ENCODE measurements at places on chromosomes 3 and 15.

- DNase-seq: no peak
Measured at GRCh38 chr3:177820683-177821316, 623.5 kb upstream of the TBL1XR1 start.

DNA sequence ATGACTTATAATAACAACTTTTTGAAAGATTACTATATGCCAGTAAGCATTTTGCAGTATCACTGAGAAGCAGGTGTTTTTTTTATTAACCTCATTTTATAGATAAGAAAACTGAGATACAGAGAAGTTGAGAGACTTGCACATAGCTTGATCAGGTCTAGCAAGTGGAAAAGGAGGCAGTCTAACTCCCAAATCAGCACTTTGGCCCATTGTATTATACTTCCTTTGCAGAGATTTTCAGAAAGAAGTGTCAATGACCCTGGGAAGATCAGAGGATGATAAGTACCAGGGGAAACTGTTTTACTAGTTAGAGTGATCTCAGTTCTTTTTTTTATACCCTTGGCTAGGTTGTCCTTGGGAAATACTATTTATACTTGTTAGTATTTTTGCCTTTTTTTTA, 358.7 kb downstream of the SQOR start:
- no peak for DNase-seq

DNA sequence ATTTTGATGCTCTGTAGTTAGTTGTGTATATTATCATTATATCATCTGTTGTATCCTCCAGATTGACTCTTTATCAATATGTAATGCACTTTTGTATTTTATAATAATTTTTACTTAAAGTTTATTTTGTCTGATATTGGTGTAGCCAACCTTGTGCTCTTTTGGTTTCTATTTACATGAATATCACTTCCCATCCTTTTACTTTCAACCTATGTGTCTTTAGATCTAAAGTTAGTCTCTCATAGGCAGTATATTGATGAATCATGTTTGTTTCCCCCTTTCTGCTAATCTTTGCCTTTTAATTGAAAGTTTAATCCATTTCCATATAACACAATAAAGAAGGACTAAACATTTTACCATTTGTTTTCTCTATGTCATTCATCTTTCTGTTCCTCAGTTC, 28.1 kb upstream of the CD200R1L start:
- no peak for DNase-seq

DNA sequence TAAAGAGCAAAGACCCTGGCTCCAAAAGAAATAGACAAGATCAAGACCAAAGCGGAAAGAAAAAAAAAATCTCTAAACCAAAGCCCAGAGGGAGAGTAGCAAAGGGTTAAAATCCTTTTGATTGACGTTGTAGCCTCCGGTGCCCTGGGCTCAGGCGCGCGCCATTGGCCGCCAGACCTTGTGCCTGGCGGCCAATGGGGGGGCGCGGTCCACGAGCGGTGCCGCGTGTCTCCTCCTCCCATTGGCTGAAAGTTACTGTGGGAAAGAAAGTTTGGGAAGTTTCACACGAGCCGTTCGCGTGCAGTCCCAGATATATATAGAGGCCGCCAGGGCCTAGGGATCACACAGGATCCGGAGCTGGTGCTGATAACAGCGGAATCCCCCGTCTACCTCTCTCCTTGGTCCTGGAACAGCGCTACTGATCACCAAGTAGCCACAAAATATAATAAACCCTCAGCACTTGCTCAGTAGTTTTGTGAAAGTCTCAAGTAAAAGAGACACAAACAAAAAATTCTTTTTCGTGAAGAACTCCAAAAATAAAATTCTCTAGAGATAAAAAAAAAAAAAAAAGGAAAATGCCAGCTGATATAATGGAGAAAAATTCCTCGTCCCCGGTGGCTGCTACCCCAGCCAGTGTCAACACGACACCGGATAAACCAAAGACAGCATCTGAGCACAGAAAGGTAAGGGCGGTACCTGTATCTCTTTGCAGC, at the start of gene HES1:
HES1 (plus strand) TSS at position 343 of the 713 bp plus-strand sequence; CDS start at position 576, 233 bp downstream.
- peak; percentile 95 for DNase-seq

GRCh38 chr15:59364248-59364647, 8.4 kb downstream of the MYO1E start:
- DNase-seq: no peak

DNA sequence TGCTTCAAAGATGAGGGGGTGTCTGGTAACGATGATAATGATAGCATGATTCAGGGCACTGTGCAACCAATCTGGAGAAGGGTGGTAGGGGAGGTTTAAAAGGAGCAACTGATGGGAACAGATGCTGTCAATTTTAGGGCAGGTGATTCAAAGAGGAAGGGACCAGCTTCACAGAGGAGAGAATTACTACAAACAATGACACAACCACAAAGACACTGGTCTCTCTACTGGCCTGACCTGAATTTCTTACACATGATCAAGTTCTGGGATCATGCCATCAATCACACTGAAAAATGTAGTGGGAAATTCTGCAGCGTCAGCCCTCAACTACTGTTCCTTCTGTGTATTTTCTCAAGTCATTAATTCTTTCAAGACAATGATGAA, 2.6 kb upstream of the CDV3 start:
- no peak for DNase-seq

GRCh38 chr3:55720614-55721013, 233.5 kb upstream of the WNT5A start:
- DNase-seq: no peak

GRCh38 chr3:196115678-196116083, 33.8 kb upstream of the TFRC start:
- DNase-seq: no peak

- no peak for DNase-seq
Measured at GRCh38 chr3:133461291-133461690, 61.4 kb downstream of the BFSP2 start.

DNA sequence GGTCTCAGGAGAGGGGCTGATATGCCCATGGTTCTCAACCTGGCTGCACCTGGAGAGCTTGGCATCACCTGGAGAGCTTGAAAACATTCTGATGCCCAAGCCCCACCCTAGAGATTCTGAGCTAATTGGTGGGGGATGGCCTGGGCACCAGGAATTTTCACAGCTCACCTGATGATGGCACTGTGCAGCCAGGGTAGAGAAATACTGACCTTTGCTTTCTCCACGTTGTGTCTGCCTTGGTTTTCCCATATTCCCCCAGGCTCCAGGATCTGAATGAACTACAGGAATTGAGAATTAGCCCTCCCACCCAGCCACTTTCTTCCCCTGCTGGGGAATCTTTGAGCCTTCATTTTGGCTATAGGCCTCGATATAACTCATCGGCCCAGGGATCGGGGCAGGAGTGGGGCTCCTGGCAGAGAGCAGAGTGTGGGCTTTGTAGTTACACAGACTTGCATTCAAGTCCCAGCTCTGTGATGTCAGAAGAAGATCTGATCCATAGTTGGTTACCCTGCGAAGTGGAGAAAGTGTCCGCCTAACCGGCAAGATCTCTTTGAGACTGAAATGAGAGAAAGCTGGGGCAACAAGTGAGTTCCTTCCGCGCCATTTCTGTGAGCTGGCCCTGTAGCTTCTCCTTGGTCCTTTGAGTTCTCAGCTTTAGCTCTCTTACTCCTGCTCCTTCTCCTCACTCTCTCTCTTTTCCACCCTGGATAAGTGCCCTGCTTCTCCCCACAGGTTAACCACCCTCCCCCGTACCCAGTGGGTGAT, 33.1 kb upstream of the UBE2Q2 start:
- DNase-seq: peak; percentile 48

DNA sequence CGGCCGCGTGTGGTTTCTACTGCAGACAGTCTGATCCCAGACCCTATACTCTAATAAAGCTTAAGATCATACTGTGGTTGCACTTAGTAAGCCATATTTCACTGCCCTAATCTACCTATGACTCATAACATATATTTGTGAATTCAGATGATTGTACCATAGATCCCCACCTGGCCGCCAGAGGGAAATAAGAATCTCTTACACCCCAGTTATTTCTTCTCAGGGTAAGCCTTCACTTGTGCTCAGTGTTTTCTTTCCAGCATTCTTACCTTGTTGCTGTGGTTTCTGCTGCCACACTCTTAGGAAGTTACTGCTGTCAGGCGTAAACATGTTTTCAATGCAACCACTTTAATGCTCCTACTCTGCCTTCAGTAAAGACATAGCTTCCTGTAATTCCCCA, 105.9 kb downstream of the B3GALNT1 start:
- peak; percentile 21 for DNase-seq

GRCh38 chr3:72436863-72437592, 411.2 kb downstream of the SHQ1 start:
- no peak for DNase-seq

- peak; percentile 63 for DNase-seq
Measured at GRCh38 chr3:122691195-122691594, 10.6 kb downstream of the PARP14 start.

DNA sequence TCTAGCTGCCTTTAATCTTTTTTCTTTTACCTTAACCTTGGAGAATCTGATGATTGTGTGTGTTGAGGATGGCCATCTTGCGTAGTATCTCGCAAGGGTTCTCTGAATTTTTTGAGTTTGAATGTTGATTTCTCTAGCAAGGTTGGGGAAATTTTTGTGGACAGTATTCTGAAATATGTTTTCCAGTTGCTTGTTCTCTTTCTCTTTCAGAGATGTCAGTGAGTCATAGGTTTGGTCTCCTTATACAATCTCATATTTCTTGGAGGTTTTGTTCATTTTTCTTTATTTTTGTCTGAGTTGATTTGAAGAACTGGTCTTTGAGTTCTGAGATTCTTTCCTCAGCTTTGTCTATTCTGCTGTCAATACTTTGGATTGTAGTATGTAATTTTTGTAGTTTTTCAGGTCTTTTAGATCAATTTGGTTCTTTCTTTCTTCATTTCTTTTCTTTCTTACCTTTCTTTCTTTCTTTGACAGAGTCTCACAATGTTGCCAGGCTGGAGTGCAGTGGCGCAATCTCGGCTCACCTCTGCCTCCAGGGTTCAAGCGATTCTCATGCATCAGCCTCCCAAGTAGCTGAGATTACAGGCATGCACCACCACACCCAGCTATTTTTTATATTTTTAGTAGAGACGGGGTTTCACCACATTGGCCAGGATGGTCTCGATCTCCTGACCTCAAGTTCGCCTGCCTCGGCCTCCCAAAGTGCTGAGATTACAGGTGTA, 366.4 kb upstream of the RASGRP1 start:
- no peak for DNase-seq

- no peak for DNase-seq
Measured at GRCh38 chr3:50155891-50156290, 767 bp downstream of the SEMA3F start.

- DNase-seq: no peak
Measured at GRCh38 chr15:95363646-95364045, 966.9 kb upstream of the NR2F2 start.
